ENCODE measurements at places on chromosomes 6 and 20.
A peak's percentile ranks its signal among the peaks of the same experiment; 100 is the strongest.

DNA sequence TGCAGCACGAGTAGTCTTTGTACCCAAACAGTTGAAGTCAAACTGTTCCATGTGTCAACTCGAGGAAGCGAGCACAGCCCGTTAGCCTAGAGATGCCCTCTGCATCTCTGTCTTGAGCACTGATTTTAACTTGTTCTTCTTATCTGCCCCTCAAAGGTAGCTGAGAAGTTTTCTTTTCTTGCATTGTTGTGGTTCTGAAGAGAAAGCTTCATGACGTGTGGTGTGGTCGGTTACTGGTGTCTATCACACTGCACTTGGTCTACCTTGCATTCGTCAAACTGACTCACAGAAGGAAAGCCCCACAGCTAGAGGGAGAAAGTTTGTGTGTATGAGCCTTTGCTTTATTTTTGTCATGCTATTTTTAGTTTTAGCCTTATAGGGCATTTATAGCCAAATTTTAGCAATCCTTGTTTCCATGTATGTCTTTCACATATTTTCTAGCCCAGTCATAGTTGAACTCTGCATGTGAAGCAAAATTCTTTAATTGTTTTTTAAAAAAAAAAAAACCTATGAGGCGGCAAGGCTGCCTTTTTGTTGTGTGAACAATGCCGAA, 115.1 kb downstream of the JAG1 start:
- no peak for DNase-seq

- DNase-seq = no peak
Observed at GRCh38 chr20:54061101-54061881, 9.1 kb downstream of the BCAS1 start.

DNA sequence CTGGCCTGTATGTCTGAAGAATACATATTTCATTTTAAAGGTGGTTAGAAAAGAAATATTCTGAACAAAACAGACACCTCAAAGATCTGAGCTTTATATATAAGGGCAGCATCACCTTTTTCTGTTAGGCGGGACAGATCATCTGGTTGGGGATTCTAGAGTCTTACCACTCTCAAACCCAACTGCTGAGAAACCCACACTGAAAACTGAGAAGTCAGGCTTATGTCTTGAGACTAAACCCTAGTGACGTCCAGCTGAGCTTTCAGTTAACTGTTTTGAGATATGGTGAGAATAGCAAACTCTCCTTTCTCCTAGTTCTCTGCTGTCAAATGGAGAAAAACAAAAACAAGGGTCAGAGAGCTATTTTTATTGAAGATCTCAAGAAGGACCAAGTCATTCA, 63.7 kb upstream of the CCN6 start:
- no peak for DNase-seq

DNA sequence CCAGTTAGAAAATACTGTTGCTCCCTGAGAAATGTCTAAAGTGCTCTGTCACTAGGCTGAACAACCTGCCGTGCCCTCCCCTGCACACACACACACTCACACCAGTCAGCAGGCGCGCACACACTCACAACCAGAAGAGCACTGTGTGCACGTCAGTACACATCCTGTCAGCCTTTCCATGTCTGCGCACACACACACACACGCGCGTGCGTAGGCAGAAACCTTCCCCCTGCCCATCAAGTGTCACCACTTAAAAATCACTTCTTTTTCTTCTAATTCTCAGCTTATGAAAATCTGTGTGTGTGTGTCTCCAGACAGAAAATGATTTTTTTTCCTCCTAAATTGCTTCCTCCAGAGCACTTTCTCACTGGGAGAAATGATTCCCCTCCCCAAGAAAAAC, 100.3 kb downstream of the EDN3 start:
- DNase-seq = no peak

DNA sequence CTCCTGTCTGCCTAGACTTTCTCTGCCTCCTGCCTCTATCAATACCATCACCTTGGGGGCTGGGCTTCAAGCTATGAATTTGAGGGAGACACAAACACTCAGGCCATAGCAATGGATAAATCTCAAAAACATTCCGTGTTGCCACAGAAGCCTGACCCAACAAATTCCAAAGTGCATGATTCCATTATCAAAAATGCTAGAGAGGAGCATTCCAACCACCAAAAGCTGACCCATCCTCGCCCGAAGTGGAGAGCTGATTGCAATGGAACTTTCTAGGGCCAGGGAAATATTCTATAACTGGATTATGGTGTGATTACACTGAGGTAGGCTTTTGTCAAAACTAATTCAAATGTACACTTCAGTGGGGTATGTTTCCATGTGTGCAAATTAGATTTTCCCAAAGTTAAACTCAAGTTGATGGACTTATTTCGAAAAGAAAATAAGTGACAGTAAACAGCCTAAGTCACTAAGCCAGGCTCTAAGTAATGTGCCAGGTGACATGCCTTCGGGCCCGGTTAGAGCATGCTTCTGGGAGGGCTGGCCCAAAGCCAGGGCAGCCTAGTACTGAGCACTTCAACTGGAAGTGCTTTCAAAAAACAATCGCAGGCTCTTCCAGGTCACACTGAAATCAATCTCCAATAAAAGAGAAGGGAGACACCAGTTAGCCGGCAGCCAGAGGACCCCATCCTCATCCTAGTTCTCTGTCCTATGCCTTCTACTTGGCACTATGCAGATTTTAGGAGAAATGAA, 142.3 kb downstream of the TBXT start:
- peak; percentile 80 for DNase-seq

DNA sequence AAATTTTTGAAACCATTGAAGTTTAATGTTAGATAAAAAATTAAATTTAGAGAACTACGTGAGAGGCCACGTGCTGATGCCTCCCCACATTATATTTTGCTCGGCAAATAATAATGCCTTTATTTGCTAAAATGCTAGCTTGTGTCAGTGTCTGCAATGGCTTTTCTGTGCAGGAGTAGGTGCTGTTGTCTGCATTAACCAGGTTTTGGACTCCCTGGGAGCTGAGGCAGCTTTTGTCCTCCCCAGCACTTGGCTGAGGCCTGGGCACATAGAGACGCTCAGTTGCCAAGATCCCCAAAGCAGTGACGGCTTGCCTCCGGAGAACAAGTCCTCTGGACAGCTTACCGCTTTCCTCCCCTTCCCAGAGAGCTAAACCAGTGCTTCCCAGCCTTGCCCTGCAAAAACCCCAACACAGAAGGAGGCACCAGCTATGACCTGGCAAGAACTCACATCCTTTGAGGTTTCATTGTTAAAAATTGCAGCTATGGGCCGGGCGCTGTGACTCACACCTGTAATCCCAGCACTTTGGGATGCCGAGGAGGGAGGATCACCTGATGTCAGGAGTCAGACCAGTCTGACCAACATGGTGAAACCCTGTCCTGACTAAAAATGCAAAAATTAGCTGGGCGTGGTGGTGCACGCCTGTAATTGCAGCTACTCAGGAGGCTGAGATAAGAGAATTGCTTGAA, 59.9 kb downstream of the KAT14 start:
- no peak for DNase-seq

GRCh38 chr6:7624796-7625710, 35.1 kb downstream of the SNRNP48 start:
- no peak for DNase-seq

DNA sequence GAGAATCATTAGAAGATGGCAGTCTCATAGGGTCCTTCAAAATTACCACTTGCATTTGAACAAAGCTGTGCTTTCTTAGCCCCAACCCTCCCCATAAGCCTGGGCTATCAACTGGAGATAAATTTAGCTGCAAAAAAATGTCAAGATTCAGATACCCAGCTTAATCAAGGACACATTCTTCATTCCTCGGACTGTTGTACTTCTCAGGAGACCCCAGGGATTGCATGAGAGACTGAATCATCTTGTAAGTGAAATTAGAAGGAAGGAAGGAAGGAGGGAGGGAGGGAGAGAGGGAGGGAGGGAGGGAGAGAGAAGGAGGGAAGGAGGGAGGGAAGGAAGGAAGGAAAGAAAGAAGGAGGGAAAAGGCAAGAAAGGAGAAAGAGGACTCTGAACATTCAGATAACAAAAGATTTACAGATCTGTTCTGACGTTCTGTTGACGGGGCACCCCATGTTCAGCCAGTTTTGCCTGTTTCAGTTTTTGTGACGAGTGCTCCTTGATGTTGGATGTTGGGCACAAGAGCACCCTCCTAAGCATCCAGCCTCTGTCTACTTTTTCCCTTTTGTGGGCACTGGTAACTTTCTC, 498.7 kb downstream of the PREX1 start:
- no peak for DNase-seq

DNA sequence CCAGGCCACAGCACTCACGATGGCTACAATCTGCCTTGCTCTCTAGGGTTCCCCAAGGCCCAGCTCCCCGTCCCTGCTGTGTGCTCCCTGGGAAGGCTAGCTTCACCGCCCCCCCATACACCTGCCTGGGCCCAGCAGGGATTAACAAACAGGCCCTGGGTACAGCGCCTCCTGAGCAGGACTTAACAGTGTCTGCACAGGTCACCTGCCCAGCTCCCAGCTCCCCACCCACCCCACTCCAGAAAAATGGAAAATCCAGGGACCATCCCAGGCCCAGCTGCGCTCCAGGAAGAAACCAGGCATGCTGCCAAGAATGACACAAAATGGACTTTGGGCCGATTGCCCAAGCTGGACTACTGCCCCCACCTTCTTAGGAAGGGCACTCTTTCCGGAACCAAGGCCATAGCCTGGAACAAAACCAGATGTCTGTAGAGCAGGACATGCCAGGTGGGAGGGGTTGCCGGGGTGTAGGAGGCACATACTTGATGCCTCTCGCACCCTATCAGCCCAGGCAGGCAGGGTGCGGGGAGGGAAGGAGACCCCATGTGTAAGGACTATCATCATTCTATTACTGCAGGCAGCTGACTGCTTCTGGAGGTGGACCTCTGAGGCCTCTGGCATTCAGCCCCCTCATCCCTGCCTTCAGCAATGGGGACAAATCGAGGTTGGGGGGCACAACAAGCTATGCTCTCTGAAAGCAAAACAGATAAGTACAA, 104.9 kb downstream of the SNX5 start:
- DNase-seq = no peak

DNA sequence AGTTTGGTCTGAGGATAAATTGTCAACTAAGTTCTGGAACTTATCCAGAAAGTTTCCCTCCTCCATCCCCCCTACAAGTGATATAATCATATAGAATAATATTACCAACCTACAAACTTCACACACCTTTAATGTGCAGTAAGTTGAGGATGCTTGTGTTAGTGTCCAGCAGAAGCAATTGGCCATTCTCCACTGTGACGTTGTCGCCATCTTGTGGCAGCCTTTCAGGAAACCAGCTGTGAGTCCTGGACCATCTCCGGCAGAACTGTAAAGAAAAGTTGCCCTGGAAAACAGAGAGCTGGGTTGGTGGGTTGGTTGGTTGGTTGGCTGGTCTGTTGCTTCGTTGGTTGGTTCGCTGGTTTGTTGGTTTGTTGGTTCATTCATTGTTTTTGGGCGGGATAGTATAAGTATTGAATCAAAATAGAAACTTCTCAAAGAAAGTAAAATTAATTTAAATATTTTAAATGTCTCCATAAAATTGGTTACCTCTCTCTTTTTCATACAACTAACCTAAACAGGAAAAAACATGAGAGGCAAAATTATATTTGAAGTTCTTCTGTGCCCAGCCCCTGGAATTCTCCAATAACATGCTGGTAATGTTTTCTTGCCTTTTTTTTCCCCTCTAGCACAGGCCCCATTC, 127.5 kb downstream of the PKHD1 start:
- DNase-seq = peak; percentile 77

DNA sequence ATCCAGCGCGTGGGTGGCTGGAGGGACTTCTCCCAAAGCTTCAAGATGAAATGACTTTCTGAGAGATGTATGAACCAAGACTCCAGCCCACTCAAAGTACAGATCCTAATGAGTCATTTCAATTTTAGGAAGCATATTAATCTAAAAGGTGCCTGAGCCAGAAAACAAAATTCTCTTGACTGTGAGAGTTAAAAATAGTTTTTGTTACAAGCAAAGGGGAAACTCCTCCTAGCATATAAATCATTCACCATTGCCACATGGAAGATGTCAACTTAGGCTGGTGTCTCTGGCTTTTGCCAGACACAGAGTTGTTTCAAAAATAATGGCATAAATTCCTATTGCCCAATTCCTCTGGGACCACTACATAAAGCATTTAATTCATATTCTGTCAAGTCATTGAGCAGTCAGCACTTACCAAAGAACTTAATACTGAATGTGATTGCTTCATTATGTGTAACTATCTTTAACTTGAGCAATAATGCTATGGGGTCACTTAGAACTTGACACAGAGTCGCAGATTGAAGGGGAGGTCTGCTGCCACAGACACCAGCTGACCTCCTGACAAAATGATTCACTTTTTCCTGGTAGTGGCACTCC, 280.6 kb downstream of the SLC35F1 start:
- no peak for DNase-seq

GRCh38 chr6:31690231-31691077, 9.6 kb upstream of the LY6G5C start:
- no peak for DNase-seq

- DNase-seq = no peak
Observed at GRCh38 chr20:45345104-45345936, 2.9 kb downstream of the SDC4 start.

DNA sequence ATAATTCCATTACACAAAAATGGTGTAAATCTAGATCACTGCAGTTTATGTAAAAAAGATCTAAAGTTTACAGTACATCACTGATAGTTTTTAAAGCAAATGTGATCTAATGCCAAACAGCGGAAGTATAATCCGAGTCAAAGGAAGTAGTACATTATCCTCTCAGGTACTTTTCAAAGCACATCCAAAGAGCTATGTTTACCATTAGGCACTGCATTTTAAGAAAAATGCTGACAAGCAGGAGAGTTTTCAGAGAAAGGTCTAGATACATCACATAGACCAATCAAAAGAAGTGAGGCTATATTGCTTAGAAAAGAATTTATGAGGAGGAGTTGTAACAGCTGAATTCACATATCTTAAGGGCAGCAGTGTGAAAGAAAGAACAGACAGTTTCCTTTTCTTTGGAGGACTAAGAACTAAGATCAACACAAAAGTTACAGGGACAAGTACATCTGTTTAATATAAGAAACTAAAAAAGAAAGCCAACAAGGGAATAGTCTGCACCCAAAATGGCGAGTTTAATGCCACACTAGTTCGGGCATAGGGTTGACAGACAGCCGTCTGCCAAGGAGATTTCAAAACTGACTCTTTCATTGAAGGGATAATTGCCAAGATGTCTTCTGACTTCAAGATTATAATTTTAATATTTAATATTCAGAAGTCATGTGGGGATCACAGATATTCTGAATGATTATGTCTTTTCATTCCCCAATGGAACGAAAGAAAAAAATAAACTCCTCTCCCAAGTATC, 1.4 kb downstream of the ZNF184 start:
- no peak for DNase-seq

GRCh38 chr6:143613749-143614148, 64.0 kb upstream of the PHACTR2 start:
- no peak for DNase-seq

- peak; percentile 72 for DNase-seq
Observed at GRCh38 chr20:62980970-62981369, 25.8 kb downstream of the BHLHE23 start.

Measured in NCI-H1105 treated with DMSO at 0.1 percent for 48 hours (cell line).